ENCODE measurements at places on chromosomes 11 and 22. TPM values are rescaled to one million over a fixed set of nuclear protein-coding genes. Genes with fewer than 3 reads are reported as not detected.

HPX gene
- polyA plus RNA-seq = not detected

RRAS2 gene
- 11.5 TPM for polyA plus RNA-seq

CRYBB3 gene
- not detected for polyA plus RNA-seq

MUC15 gene
- not detected for polyA plus RNA-seq

MRPL23 gene
- polyA plus RNA-seq = 45.8 TPM

MMP8 gene
- not detected for polyA plus RNA-seq

BIK gene
- polyA plus RNA-seq = 8.5 TPM

LARGE2 gene
- 8.6 TPM for polyA plus RNA-seq

APOL5 gene
- not detected for polyA plus RNA-seq

PHLDA2 gene
- polyA plus RNA-seq = 0.58 TPM
